GM12878 (cell line): ENCODE measurements at places on chromosomes 12 and 14.
A peak's percentile ranks its signal among the peaks of the same experiment; 100 is the strongest.

GRCh38 chr12:9687228-9687627 is 17.7 kb downstream of the CLEC2D start:
- no peak for DNase-seq

- DNase-seq = peak; percentile 3
Measured at GRCh38 chr14:80615831-80616230, 325.7 kb downstream of the CEP128 start.

DNA sequence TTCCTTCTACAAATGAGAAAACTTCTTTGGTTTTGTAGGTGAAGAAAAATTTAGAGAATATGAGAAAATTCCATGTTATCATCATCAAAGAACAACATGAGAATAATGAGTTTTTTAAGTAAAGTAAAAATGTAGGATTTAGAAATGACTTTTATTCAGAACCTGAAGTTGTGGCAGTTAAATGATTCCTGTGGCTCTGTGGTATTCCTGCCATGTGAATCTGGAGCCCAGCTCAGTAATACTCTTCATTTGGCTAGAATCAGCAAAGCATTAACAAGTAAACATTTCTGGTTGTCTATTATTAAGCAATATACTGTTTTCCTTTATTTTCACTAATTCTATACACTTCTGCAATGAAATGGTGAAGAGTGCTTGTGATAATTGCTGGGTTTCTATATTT is 95.6 kb upstream of the E2F7 start:
- DNase-seq = no peak

GRCh38 chr12:52225752-52226151 is 7.3 kb upstream of the KRT7 start:
- no peak for DNase-seq

DNA sequence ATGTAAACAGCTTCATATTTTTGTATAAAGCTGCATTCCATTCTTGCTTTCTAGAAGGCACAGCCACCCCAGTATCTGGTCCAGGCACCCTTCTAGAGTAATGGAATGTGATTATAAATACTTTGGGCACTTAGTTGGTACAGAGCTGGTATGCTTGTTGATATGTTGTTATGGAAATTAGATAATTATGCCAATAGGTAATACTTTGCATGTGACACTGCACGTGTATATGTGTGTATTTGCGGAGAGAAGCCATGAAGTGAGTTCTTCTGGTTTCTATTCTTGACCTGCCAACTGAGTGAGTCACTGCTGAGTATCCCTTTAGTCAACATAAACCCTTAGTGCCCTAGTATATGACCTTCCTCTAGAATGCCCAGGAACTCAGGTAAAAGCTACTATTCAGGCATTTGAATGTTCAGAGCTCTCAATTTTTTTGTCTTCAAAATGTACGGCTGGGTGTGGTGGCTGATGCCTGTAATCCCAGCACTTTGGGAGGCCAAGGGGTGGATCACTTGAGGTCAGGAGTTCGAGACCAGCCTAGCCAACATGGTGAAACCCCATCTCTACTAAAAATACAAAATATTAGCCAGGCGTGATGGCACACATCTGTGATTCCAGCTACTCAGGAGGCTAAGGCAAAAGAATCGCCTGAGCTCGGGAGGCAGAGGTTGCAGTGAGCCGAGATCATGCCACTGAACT is 6.2 kb upstream of the TCP11L2 start:
- DNase-seq = no peak

GRCh38 chr14:92341791-92342190 is 18.8 kb downstream of the SLC24A4 start:
- no peak for DNase-seq

- no peak for DNase-seq
Measured at GRCh38 chr14:96584199-96584906, 82.2 kb downstream of the PAPOLA start.

DNA sequence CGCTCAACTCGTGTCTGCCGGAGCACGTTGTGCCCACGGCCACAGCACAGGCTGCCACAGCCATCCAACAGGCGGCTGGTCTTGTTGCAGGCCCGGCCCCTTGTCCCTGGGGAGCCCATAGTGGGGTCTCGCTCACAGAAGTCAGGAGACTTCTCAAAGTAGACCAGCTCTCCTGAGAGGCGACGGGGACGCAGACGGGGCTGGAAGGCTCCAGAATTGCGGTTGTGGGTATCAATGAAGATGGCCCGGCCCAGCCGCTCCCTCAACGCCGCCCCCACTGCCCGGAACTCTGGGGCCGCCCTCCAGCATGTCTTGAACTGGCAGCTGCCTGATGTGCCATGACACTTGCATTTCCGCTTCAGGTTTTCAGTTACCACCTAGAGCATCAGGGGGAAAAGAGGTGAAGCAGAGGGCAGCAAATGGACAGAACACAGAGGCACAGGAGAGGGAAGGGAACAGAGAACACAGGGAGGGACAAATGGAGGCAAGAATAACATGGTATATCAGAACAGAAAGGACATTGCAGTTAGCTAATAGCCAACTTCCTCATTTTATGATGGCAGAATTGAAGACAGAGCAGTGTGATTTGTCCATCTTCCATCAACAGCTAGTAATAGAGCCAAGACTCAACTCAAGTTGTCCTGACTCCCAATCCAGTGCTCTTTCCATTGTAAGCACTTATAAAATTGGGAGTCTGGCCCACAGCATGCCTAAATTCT is 5.2 kb downstream of the WNT10B start:
- no peak for DNase-seq

DNA sequence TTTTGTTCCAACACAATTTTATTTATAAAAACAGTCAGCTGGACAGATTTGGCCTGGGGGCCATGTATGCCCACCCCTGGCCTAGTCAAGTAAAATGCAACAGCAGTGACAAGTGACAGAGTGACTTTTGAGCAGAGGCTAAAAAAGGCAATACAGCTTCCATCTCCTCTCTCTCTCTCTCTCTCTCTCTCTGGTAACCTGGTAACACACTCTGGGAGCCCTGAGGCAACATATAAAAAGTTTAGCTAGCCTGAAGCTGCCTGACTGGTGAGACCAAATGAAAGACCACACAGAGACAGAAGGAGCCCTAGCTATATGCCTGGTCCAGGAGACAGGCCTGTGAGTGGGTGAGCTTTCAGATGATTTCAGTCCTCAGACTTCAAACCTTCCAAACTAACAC is 105.4 kb downstream of the DENND5B start:
- no peak for DNase-seq

DNA sequence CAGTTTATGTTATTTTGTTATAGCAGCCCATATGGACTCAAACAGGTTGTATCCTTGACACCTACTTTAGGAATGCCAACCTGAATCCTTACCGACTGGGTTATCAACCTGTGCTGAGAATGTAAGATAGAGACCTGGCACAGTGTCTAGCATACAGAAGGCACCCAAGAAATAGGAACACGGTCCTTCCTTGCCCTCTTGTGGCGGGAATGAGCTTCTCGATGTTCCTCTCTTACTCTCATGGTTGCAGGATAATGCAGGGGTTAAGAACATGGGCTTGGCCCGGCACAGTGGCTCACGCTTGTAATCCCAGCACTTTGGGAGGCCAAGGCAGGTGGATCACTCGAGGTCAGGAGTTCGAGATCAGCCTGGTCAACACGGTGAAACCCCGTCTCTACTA is 6.5 kb downstream of the C12orf43 start:
- no peak for DNase-seq

DNA sequence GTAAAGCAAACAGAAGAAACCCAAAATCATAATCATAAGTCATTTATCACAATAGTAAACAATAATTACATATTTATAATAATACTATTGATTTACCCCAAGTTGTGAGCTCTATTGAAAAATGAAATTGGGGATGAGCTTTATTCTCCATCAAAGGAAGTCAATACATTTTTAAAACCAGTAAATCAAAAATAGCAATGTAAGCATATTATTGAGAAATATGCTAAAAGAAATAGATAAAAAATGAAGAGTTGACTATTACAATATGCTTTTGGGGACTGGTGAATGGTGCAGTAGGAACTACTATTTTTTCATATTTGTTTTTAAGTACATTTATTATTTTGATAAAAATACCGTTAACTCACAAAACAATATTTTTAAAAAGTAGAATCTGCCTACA is 31.2 kb upstream of the STK38L start:
- DNase-seq = no peak

DNA sequence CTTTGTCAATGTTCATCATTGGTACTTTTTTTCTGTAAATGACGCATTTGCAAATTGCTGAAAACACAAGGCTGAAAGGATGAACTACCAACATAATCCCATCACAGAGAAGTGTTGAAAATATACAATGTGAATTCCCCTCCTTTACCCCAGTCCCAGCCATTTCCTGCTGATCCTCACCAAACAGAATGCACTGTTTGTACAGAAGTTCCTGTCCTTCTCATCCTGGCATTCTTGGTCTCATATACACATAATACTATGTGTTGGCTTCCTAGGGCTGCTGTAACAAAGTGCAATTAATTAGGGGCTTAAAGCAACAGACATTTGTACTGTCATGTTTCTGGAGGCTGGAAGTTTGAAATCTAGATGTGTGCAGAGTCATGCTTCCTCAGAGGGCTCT is 836.2 kb upstream of the MGAT4C start:
- no peak for DNase-seq

DNA sequence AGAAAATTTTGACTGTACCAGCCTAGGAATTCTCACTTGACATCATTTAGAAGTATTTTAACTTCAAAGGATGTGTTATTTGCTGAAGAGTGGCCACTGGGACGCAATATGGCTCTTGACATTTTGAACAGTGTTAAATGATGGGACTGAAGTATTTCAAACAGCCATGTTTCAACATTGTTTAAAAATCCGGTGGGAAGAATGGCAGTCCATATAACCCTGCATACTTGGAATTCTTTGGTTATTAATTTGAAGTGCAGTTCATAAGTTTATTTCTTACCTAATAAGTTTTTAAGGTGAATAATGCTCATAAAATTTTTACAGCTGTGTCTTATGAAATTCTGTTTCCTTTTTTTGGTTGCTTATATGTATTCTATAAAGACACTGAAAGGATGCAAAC is 8.3 kb downstream of the TMTC2 start:
- DNase-seq = no peak

DNA sequence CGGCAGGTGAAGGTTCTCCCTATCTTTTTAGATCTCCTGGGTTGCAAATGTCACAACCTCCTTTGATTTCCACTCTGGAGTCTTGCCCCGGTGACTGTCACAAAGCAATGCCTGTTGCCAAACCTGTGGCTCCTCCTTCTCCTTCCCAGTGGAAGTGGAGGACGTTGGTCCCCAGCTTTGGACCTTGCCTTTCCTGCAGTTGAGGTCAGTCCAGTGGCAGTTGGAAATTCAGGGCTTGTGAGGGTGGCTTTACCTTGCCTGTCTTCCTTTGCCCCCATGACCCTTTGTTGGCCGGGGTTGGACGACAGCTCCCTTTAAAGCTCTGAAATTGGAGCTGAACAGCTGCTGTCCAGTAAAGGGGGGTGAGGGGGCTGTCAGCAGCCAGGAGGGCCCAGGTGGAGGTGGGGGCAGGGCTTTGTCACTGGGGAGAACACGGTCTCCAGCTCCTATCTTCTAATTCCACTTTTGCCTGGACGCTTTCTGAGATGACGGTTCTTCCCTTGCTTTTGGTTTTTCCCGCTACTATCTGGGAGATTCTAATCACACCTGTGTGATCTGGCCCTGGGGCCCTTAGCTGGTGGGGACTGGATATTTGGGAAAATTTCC is 4.1 kb downstream of the TEAD4 start:
- DNase-seq = no peak

DNA sequence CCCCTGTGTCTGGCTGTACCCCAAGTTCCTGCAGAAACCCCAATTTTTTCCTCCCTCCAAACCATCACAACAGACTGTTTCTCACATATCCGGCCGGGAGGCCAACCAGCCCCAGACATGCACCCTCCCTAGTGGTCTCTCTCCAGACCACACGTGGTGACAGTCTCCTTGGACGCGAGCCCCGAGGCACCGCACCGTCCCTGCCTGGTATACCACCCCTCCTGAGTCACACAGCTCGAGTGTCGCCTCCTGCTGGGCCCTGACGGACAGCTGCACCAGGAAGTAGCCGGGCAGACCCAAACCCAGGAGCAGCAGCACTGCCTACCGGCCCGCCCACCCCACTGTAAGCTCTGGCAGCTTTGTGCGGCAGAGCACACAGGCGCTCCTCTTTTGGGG is 97.4 kb downstream of the RFLNA start:
- DNase-seq = no peak

GRCh38 chr14:20857207-20857606 is 34.0 kb upstream of the RNASE3 start:
- no peak for DNase-seq

DNA sequence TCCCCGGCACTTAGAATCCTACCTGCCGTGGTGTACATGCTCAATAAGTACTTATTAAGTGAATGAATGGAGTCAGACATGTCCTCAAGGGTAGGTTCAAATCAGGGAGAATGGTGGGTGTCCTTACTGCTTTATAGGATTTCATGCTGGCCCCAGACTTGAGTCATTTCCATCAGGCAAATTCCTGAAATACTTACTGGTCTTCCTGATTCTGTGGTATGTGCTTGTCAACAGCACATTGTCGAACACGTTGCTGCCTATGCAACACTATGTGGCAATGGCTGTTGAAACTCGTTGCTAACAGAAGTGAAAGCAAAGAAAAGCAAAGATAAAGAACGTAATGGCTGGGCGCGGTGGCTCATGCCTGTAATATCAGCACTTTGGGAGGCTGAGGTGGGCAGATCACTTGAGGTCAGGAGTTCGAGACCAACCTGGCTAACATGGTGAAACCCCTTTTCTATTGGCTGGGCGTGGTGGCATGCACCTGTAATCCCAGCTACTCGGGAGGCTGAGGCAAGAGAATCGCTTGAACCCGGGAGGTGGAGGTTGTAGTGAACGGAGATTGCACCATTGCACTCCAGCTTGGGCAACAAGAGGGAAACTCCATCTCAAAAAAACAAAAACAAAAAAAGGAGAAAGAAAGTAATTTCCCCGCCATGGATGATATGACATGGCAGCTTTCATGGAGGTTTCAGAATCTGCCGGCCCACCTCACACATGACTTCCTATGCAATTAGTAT is 214.9 kb downstream of the ZFP36L1 start:
- DNase-seq = no peak

DNA sequence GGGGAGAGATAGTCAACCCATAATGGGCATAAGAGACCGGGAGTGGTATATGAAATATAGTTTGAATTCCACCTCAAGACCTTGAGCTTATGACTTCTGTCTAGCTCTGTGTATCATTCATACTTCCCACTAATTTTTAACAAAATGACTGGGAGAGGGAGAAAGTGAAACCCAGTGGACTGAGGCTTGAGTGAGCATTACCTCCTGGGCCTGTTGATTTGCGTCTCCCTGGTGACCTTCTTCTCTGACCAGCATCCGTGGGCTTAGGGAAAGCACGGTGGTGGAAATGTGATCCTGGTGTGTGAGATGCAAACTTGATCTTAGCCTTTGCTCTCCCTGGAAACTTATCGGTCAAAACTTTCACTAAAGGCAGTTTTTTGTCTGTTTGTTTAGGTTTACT is 207.9 kb upstream of the BCL2L14 start:
- no peak for DNase-seq

GRCh38 chr12:109393437-109394345 is 46.0 kb downstream of the MYO1H start:
- no peak for DNase-seq

- no peak for DNase-seq
Measured at GRCh38 chr14:106844608-106845285, 1318.4 kb downstream of the TMEM121 start.

GRCh38 chr12:45575417-45575816 is 154.1 kb upstream of the ARID2 start:
- DNase-seq = no peak

- no peak for DNase-seq
Measured at GRCh38 chr12:100936661-100937060, 142.1 kb downstream of the ANO4 start.

- DNase-seq = no peak
Measured at GRCh38 chr12:53258541-53259539, 9.3 kb upstream of the ESPL1 start.

- no peak for DNase-seq
Measured at GRCh38 chr12:5948696-5949095, 3.6 kb upstream of the ANO2 start.
